Activated naive CD4-positive, alpha-beta T cell treated with anti-CD3 and anti-CD28 coated beads, Interleukin-2, amount 50 U/mL, for 72 hours (primary cell): ENCODE measurements at places on chromosomes 7 and 10.

DNA sequence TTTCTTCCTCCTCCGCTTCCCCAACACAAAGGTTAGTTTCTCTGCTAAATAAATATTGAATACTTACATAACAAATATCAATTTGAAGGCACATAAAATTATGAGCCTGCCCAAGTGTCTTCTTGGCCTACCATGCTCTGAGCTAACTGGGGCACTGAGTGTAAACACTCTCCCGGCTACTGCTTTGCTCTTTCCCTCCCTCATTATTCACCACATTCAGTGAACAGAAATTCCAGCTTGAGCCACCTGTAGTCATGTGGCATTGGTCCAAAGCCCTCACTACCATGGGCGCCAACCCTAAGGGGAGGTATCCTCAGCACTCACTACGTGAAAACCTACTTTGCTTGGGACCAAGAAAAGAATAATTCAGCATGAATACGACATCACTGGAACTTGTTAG lies 409.0 kb downstream of the KCNMA1 start:
- no peak for DNase-seq

DNA sequence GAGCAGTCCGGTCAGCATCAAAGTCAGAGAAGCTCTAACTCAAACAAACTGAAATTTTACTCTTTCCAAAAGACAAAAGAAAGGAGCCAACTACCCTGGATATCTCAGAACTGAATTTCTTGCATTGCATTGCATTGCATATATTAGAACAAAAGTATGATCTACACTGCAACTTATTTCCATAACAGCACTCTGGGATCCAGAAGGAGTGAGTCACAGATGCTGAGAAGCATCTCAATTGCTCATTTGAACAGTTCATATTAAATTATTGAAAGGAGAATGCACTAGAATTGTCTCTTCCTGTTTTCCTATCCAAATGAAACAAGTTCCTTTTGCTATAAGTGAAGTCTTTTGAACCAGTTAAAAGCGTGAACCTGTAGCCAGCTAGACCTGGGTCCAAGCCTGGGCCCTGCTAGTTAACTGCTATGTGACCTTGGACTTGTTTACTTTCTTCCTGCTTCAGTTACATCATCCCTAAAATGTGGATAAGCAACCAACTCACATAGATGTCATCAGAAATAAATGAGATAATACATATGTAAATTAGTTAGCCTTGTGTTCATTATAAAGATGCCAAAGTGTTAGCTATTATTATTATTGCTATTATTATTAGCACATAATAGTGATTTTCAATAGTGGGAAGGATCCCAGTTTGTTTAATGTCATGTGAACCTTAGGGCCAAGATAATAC lies 184.1 kb downstream of the CREB5 start:
- DNase-seq = no peak

DNA sequence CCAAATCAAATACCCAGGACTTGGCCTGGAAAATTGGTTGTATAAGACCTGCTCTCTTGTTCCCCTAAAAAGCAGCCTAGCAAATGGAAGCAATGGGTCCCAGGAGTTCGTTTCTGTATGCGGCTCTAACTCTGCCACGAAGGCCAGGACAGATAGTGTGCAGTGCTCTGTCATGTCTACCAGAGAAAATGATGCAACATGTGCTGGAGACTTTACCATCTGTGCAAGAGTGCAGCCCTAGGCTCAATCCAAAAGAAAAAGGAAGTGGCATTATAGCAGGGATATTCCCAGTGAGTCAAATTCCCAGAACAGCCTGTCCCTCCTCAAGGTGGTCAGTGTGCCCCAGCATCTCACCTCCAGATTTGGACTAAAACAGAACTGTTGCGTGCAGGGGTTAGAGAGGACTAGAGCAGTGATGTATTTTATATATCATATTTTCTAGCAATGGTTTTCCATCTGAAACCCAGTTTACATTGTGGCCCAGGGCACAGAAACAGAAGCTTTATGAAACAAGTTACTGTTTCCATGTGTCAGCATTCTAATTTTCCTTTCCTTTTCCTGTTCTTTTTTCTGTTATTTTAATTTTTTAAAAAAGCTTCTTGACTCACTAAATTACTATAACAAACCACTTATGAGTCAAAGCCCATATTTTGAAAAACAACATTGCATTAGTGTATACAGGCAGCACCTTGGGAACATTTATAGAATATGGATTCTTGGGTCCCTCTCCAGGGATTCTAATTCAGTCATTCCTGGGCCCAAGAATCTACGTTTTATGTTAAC lies 311.2 kb downstream of the RNLS start:
- DNase-seq = peak; percentile 10

DNA sequence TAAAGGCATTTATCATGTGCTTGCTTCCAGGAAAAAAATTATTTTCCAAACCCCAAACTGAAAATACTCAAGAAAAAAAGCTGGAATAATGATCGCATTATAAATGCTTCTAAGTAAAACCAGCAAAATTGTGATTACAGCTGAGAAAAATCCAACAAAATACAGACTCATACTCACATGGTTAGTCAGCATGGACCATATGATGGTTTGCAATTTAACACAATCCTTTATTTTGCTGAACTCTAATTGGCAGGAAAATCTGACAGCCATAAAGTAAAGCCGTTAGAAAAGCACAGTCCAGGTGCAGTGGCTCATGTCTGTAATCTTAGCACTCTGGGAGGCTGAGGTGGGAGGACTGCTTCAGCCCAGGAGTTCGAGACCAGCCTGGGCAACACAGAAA lies 59.6 kb downstream of the BRI3 start:
- no peak for DNase-seq

DNA sequence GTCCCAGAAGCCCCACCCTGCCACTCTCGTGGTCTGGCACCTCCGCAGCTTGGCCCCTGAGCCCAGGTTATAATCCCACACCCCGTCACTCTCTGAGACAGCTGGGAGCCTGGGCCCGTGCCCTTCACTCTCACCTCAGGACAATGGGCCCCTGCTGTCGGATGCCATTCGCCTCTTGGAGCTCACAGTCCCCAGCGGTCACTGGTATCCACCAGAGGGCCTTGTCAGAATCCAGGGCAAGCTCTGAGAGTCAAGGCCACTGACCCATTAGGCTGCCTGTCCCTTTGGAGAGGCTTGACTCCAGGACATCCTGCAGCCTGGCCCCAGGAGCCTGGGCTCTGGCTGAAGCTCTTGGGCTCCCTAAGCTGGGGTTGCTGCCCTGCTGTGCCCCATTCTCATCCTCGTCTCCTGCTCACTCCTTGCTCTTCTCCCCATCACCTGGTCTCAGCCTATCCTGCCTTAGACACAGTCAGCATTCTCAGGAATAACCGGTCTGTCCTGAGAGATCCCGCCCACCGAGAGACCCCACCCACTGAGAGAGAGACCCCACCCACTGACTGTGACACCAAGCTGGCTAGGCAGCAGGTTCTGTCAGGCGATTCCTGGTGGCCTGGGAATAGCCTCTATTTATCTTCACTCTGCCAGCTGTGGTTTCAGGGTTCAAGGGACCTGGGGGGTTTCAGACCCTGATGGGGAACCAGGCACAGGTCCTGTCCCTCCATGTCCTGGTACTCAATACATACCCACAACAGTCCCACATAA lies 27.7 kb downstream of the CPXM2 start:
- no peak for DNase-seq

DNA sequence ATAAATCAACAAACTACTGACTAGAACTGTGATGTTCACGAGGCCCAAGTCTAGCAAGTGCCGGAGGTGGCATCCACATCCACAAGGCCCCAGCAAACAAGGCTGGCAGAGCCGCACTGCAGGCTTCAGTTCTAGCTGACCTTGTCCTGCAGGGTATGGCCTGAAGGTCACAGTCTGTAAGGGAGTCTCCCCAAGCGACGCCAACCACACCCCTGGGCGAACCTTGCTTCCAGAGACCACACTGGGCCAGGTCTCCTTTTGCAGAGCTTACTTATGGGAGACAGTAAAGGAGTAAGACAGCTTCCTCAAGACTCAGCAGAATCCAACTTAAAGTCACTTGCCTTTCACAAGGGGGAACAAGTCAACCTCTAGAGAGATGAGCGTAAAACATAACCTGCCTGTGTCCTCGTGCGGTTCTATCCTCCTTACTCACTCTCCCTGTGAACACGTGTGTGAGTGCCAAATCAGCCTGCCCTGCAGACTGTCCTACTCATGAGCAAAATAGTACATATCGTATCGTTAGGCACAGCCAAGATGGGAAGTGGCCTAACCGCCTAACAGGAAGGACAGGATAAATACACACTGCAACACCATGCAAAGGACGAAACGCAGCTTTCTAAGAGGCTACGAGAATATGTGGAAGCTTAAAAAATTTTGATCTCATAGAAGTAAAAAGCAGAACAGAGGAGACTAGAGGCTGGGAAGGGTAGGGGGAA lies 22.7 kb downstream of the FAM53B start:
- DNase-seq = no peak

DNA sequence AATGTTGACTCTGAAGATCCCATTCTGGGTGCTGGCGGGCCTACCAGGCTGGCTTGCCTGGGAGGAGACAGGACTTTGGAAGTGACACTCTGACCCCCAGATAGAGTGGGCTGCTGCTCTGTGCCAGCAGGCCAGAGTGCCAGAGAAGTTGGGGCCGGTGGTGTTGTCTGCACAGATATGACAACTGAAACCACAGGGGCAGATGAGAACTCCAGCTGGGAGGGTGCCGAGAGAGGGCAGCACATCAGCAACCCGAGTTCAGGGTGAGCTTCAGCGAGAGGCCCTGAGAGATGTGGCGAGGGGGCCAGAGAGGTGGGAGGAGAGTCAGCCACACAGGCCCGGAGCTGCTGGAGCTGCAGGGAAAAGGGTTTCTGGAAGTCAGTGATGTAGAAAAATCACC lies 193.2 kb upstream of the MGMT start:
- no peak for DNase-seq

GRCh38 chr7:77697535-77697831 lies 1.2 kb downstream of the RSBN1L start:
- no peak for DNase-seq

- DNase-seq = no peak
Observed at GRCh38 chr7:6631605-6632004, 5.5 kb upstream of the ZNF316 start.
